ENCODE measurements at places on chromosomes 6 and 20.

DNA sequence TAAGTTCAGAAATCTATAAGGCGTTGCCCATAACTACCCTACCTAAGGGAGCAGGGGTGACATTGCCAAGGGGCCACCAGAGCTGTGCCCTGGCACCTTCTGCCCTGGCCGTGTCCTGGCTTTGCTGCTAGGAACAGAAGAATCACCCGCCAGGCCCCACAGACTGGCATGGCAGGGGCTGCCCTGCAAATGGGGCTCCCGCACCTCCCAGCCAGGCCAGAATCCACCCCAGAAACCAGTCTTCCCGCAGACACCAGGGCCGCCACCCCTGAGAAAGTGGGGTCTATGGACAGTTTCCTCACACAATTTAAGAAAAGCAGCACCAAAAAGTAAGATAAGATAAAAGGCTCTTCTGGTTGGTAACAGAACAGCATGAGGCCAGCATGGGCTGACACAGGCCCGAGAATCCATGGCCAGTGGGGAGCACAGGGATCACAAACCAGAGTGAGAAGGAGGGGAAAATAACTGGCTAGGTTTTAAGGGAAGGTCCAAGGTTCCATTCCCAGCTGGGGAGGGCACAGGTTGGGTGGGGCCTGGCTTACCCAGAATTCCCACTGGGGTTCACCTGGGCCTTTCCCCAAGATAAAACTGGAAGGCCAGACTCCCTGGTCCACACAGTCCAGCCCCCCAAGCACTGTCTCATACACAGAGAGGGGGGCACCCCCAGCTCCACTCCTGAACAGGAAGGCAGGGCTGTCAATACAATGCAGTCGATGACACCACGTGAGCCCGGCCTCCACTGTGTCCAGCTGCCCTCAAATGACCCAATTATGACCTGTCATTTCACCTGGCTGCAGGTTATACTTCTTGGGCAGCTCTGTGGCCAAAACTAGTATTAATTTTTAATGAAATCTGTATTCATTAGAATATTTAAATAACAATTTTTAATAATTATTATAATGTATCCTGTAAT, 59.4 kb downstream of the PYGB start:
- no peaks in the 10 kb centered on the region for H3K36me3 ChIP-seq
- peaks cover 29% of the 10 kb centered on the region for H3K4me1 ChIP-seq
- H3K27ac ChIP-seq: no peak overlapping the region
- no peaks in the 10 kb centered on the region for H3K27me3 ChIP-seq

DNA sequence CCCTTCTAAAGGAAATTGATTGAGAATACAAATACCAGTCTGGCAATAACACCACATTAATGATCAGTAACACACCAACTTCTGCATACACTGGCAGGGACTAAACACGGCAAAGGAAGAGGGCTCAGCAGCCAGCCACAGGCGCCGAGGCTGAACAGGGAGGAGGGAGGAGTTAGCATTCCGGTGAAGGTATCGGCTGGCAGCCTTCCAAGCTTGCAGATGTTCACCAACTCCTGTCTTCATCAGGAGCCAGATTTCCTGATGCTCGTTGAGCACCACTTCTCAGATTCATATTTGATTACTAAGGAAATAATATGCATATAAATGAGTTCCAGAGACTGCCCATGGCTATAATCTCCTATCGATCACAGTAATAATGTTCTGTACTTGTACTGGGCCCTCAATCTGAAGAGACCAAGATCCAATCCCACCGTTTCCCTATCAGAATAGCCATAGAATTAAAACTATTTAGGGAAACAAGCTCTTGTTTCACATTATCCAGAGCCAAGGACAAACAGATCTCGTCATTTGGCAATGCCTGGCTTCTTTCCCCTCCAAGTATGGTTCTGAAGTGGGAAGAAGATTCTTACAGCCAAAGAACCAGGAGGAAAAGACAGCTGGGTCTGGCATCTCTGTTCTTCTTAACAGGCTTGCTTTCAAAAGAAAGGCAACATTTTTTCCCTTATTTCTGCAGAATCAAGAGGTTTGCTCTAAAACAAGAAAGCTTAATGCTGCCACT, 42.2 kb downstream of the GFOD1 start:
- no peaks in the 10 kb centered on the region for H3K36me3 ChIP-seq
- peak overlapping the region; percentile 34 for H3K27ac ChIP-seq
- peaks cover 14% of the 10 kb centered on the region for H3K4me1 ChIP-seq
- no peaks in the 10 kb centered on the region for H3K27me3 ChIP-seq
- peak; percentile 68 for DNase-seq
- no peak overlapping the region for H3K4me3 ChIP-seq

GRCh38 chr6:145036236-145036635, 699.1 kb downstream of the EPM2A start:
- no peak overlapping the region for H3K4me3 ChIP-seq
- no peaks in the 10 kb centered on the region for H3K36me3 ChIP-seq
- H3K27me3 ChIP-seq: no peaks in the 10 kb centered on the region
- no peak overlapping the region for H3K27ac ChIP-seq

DNA sequence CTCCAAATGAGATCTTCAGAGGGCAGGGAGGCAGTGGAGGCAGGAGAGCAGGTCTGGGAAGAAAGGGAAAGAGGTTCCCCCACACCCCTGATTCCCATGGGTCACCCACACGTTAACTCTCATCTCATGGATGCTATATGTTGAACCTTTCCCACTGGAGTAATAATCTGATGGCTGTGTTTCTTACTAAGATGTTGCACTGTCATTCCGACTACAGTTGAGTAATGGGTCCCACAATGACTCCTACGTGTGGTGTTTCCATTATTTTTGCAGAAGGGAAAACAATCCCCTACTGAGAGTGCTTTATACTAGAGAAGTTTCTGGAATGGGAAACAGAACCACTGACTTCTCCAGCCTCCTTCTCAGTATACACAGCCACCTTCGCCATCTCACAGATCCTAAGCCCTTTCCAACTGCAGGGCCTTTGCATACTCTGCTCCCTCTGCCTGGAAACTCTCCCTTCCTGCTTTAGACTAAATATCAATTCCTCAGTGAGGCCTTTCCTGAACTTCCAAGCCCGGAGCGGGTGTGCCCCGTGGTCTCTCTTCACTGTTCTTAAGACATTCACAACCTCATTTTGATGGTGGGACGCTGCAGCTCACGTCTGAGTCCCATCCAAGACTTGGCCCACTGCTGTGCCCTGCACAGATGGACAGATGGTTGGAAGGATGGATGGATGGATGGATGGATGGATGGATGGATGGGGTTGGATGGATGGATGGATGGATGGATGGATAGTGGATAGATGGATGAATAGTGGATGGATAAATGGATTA, 238.6 kb upstream of the PMEPA1 start:
- no peak overlapping the region for H3K4me3 ChIP-seq
- no peak for DNase-seq
- H3K36me3 ChIP-seq: no peaks in the 10 kb centered on the region
- H3K4me1 ChIP-seq: no peaks in the 10 kb centered on the region

DNA sequence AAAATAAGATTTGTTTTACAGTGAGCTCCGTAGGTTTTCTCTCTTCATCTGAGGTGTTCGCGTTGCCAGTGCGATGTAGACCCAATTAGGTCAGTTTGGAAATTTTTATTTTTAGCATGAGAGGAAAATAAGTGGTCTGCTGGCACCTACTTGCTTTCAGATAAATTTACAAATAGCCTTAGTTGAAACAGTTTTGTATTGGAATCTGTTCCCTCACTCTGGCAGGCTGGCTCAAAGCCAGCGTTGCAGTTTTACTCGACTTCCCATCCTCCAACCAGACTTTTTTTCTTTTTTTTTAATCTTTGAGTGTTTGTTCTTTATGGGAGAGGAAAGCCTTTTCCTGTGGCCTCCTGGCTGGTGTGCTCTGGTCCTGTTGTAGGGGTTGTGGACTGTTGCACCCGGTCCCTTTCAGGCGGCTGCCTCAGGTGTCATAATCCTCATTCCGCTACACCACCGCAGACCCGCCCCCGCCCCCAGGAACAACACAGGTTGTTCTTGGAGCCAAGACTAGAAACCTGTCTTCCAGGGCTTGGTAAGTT, 46.7 kb downstream of the TIAM2 start:
- H3K27ac ChIP-seq: peak overlapping the region; percentile 29
- H3K4me1 ChIP-seq: peaks cover 8% of the 10 kb centered on the region
- no peak for DNase-seq
- H3K27me3 ChIP-seq: no peaks in the 10 kb centered on the region
- H3K4me3 ChIP-seq: no peak overlapping the region
- no peaks in the 10 kb centered on the region for H3K36me3 ChIP-seq
